Effector CD4-positive, alpha-beta T cell (primary cell): ENCODE measurements at places on chromosomes 13 and 19.

DNA sequence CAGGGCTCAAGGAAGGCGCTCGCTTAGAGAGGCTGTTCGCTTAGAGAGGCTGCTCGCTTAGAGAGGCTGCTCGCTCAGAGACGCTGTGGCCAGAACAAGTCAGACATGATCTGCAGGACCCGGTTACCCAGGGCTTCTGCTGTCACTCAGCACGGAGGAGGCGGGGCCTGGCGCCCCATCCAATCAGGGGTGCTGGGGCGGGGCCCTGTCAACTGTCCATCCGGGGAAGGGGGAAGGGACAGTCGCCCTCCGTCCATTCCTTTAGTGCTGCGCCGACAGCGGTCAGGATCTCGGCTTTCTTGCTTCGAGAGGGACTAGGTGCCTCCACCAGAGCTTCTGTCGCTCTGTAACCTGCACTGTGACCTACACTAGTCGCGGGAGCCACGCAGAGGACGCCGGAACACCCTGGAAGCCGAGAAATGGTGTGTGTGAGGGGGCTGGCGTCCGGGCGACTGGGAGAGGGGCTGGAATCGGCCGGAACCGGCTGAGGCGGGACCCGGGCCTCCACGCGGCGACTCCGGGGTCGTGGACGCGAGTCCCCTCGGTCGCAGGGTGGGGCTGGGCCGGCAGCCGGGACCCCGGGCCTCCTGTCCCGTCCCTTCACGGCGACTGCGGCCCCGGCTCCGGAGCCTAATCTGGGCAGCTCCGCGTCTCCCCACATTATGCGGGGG, at the start of gene ZNF440:
Gene ZNF440, plus strand, starts transcription at position 245 of the 671 bp plus-strand sequence. Its CDS starts 175 bp downstream, at position 420.
- DNase-seq, result peak; percentile 70

DNA sequence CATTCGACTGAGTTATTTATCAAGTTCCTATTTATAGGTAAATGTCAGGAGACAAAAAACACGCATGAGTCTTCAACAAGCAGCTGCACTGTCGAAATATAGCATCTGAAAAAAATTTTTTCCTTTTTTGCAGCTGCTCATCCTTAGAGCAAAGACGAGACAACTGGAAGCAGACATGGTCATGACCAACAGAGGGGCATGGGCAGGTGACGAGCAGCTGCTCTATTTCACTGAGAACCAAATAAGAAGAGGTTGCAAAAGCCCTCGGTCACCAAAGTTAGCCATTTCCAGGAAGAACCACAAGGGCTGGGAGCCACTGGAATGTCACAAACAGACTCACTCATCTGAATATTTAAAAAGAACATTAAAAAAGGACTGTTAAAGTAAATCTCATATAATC, 22.2 kb downstream of the SOHLH2 start:
- no peak for DNase-seq

DNA sequence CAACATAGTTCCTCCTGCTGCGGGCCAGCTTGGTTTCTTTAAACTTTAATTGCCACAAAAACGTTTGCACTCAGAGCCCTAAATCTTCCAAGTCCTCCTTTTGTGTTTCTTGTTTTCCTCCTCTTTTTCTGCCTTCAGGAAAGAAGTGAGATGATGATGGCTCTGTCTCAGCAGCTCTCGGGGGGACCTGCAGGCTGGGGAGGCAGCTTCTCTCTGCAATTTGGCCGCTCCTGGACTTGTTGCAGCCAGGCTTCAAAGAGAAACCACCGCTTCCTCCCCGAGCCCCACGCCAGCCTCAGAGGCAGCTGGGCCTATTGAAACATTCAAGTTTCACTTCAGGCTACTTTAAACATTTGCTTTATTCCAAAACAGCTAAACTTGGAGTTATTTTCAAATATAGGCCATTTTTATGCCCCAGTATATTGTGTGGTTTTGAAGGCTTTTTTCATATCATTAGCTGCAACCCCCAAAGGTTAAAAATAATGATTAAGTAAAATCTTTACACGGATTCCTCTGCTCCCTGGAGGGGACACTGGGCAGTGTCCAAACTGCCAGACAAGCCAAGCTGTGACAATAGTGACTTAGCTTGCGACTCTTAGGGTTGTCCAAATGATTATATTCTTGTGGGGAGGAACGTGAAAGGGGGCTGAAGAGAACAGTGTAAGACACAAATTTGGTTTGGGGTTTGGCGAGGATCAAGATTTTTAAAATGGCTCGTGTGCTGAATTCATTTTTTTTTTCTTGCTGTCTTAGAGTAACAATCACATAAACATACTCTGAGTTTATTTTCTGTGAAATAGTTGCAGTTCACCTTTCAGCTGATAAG, 330.8 kb downstream of the DLEU7 start:
- DNase-seq, result peak; percentile 10

DNA sequence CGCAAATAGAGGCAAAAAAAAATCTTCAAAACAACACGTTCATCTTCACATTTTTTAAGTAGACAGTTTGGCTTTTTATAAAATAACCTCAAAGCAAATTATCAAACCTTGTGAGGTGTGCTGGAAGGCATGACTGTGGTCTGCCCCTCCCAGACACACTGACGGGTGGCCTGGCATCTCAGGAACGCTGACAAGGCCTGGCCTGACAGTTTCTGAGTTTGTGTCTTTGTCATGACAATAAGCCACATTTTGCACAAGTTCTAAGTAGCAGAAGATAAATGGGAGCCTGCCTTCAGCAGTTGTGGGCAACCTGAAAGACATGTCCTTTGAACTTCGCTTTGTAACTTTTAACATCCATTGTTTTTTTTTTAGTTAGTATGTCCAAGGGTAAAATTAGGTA, 38.5 kb downstream of the SOX21 start:
- DNase-seq, result no peak

- no peak for DNase-seq
These were observed 122.0 kb downstream of the ENOX1 start for GRCh38 chr13:43664700-43665191.

DNA sequence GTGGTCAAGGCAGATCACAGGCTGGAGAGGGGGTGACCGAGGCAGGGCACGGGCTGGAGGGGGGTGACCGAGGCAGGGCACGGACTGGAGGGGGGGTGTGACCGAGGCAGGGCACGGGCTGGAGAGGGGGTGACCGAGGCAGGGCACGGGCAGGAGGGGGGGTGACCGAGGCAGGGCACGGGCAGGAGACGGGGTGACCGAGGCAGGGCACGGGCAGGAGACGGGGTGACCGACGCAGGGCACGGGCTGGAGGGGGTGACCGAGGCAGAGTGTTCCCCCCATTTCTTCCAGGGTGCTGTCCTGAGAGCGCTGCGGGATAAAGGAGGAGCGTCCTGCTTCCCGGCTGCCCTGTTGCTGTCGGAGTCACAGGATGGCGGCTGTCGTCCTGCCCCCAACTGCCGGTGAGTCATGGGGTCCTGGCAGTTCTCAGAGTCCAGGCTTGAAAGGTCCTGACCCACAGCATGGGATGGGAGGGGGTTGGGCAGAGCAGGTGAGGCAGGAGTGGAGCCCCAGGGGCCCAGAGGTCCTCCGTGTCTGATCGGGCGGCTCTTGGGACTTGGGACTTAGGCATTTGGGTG, 5.3 kb downstream of the ZNF557 start:
- no peak for DNase-seq

- DNase-seq, result no peak
These were observed 16.9 kb upstream of the F2RL3 start for GRCh38 chr19:16871871-16872270.

- DNase-seq, result no peak
These were observed 1.7 kb upstream of the MTMR6 start for GRCh38 chr13:25288966-25289365.

GRCh38 chr13:20782116-20782708, 8.5 kb upstream of the EEF1AKMT1 start:
- DNase-seq, result no peak
